ENCODE measurements at places on chromosomes 12 and 14. TPM values are rescaled to one million over a fixed set of nuclear protein-coding genes. Genes with fewer than 3 reads are reported as not detected.

DNA sequence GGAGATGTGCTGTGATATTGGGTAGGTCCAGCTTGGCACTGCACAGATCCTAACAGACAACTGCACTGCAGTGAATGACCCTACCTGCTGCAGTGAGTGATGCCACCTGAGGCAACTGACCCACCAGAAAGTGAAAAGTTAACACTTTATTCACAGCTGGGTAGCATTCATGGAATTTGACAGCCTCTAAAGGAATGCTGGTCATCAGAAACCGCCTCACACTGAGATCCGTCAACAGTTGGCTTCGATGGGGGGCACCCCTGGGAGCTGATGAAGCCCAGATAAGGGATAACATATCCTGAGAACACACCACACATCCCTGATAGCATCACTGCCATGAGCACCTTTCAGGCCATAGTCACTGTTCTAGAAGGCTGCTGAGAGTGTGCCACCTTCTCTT is 272.4 kb upstream of the CRY1 start:
- DNase-seq = no peak

DNA sequence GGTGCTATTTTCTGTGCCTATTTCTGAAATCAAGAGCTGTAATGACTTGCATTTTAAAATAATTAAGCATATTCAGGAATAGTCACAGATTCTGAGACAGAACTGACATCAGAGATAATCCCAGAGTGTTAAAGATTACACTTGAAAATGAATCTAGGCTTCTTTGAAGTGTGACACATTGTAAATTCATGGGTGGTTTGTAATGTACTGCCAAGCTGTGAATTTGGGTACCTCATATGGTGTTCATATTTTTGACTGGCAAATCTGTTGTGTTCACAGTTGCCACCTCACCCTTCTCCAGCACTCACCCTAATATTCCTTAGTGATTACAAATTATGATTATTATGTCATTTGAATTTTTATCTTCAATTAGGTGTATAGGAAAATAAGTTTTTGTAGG is 78.5 kb upstream of the CSRP2 start:
- DNase-seq = no peak

GRCh38 chr12:54572881-54573280 is 15.6 kb downstream of the PPP1R1A start:
- no peak for DNase-seq

- no peak for DNase-seq
Observed at GRCh38 chr12:71503579-71504391, 64.2 kb downstream of the LGR5 start.

DNA sequence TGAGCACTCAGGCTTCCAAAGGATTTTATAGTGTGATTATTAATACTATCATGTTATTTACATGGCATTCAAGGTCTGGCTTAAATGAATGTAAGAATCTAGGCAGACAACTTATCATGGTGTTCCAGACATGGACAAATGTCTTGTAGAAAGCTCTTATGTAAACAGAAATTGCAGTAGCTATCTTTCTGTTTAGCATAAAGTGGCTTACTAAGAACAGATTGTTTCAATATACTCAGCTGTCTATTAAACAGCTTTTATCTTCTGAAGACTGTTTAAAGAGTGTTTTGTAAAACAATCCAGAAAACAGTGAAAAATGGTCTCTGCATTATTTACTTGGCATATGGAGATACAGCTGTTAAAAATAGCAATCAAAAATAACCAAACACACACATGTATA is 1061.8 kb upstream of the SEL1L start:
- DNase-seq = no peak

DNA sequence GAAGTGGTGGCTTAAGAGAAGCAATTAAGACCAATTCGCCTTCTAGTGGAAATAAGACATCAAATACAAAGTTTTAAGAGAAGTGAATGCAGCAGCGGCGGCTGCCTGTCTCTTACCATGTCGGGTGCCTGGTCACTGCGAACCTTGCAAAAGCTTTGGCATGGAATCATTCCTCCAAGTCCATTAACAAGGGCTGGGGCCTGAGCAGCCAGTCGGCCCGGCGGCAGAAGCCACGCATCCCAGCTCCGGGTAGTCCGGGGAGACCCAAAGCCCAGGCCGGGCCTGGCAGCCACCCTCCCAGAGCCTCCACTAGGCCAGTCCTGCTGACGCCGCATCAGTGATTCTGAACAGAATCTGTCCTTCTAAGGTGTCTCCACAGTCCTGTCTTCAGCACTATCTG is 321.0 kb downstream of the TMEM121 start:
- DNase-seq = no peak

GRCh38 chr14:37171678-37172023 is 755 bp downstream of the SLC25A21 start:
- DNase-seq = no peak

DNA sequence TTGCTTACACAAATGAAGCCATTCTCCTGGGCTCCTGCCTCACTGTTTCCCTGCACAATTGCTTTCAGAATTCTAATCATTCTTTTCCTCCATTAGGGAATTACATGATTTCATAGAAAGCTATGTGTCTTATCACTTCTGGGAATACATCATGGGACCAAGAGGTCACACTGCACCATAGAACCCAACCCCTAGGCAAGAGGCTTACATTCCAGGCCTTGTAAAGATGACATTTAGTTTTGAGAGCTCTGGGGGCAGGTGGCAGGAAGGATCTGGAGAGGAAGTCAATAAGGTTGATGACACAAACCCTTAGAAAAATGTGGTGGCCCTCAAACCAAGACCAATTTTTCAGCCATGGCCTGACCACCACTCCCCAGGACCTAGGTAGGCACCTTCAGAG is 57.1 kb downstream of the NUAK1 start:
- DNase-seq = no peak

DNA sequence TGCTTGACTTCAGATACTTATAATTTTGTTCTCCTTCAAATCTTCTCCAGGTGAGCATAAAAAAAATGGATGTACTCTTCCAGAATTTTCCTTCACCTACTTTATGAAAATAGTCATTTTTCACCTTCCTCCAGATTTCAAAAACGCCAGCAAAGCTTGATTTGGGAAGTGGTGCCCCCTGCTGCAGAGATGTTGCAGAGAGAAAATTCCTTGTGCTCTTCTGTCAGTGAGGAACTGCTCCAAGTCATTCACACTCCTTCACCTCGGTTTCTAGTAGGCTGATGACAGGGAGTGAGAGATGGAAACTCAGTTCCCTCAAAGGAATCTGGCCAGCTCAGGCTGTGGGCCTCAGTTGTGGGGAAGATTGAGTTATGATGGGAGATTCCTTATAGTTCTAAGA is 24.2 kb upstream of the RNASE3 start:
- DNase-seq = no peak

DNA sequence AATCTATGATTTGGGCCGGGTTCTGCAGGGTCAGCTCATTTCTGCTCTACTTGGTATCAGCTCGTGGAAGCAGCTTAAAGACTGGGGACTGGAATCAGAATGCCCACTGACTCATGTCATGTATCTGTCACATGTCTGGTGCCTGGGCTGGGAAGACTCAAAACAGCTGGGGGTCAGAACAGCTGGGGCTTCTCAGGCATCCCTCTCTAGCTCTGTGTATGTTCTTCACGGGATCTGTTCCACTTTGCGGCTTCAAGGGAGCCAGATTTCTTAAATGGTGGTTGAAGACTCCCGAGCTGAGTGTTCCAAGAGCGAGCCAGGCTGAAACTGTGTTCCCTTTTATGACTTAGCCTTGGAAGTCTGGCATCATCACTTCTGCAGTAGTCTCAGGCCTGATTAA is 11.9 kb downstream of the AEBP2 start:
- DNase-seq = no peak

The FAM186B gene
- total RNA-seq = 0.13 TPM

The MED6 gene
- 24.4 TPM for total RNA-seq

The C12orf50 gene
- total RNA-seq = not detected

The MYF5 gene
- not detected for total RNA-seq

The RFX4 gene
- not detected for total RNA-seq

The RNASE3 gene
- total RNA-seq = not detected

The GDF11 gene
- total RNA-seq = 11.8 TPM

The ATL1 gene
- 1.5 TPM for total RNA-seq

The USP44 gene
- 0.10 TPM for total RNA-seq

The ARHGAP5 gene
- total RNA-seq = 63.0 TPM

The PRIMA1 gene
- total RNA-seq = 0.26 TPM
